ENCODE measurements at places on chromosomes 2 and 18.

GRCh38 chr2:38398739-38399138 is 21.7 kb upstream of the ATL2 start:
- DNase-seq: no peak

GRCh38 chr2:137912371-137912770 is 51.9 kb upstream of the HNMT start:
- DNase-seq: no peak

GRCh38 chr18:77271576-77272481 is 22.2 kb downstream of the GALR1 start:
- no peak for DNase-seq

DNA sequence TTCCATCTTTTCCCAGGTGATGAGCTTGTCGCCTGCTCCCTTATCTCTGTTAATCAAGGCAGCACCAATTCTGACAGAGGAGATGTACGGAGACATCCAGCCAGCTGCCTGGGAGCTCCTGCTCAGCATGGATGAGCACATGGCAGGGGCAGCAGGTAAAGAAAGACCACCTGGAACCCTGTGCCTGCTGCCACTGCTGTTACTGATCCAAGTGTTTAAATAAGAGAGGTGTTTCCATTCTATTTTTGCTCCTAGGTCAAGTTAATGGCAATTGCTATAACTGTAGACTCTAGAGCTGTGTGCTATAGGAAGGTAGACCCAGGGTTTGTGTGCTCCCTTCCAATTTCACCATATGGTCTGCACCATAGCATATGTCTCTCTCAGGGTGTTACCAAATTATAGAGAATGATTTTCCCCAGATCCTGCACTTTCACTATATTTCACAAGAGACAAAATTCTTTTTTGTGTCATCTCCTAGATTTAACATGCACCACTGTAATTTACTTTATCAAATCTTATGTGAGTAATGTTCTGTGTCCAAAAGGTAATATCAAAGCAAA is 88.6 kb upstream of the RPE start:
- no peak for DNase-seq

GRCh38 chr2:36071698-36072097 is 283.9 kb upstream of the CRIM1 start:
- DNase-seq: no peak

- DNase-seq: no peak
These were observed 30.0 kb downstream of the AFTPH start for GRCh38 chr2:64554117-64554516.

GRCh38 chr18:77547757-77548156 is 298.1 kb downstream of the GALR1 start:
- DNase-seq: no peak

GRCh38 chr2:161133366-161133765 is 26.9 kb upstream of the TANK start:
- no peak for DNase-seq

DNA sequence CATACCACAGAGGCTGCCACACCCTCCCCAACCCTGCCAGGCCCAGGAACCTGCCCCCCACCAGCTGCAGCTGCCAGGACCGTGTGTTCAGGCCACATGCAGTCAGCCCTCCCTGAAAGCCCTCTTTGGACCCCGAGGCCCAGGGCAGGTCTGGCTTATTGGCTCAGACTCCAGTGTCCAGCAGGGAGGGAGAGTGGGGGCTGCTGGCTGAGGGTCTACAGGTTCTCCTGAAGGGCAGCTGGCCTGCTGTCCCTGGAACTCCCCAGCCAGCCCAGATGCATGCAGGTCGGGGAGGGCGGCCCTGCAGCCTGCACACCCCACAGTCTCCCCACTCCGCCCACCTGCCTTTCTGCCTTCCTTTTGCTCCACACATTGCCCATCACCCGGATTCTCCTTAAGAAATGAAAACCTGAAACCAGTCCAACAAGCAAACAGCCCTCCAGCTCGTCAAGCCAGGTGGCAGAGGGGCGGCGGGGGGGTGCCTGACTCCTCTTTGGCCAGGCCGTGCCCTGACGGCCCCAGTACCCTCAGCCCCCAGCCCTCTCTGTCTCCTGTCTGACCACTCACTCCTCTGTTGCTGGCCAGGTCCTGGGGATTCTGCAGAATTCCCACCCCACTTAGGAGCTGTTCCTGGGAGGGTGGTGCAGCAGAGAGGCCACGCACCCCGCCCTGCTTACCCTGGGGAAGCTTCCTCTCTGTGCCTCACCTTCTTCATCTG is 18.0 kb downstream of the GPR35 start:
- no peak for DNase-seq

All from activated CD4-positive, alpha-beta T cell treated with anti-CD3 and anti-CD28 coated beads for 48 hours (primary cell).